ENCODE measurements at places on chromosomes 5 and 9. TPM values are rescaled to one million over a fixed set of nuclear protein-coding genes. Genes with fewer than 3 reads are reported as not detected.

Gene RNF224
- total RNA-seq: not detected

- no peak for DNase-seq
These were observed 86.0 kb downstream of the KDM4C start for GRCh38 chr9:6843742-6844141.

GRCh38 chr5:172770675-172771438 is at the start of gene DUSP1:
TSS of gene DUSP1 (minus strand) at chr5:172771195. CDS start at chr5:172770952, 243 bp downstream.
- DNase-seq: peak; percentile 97

DNA sequence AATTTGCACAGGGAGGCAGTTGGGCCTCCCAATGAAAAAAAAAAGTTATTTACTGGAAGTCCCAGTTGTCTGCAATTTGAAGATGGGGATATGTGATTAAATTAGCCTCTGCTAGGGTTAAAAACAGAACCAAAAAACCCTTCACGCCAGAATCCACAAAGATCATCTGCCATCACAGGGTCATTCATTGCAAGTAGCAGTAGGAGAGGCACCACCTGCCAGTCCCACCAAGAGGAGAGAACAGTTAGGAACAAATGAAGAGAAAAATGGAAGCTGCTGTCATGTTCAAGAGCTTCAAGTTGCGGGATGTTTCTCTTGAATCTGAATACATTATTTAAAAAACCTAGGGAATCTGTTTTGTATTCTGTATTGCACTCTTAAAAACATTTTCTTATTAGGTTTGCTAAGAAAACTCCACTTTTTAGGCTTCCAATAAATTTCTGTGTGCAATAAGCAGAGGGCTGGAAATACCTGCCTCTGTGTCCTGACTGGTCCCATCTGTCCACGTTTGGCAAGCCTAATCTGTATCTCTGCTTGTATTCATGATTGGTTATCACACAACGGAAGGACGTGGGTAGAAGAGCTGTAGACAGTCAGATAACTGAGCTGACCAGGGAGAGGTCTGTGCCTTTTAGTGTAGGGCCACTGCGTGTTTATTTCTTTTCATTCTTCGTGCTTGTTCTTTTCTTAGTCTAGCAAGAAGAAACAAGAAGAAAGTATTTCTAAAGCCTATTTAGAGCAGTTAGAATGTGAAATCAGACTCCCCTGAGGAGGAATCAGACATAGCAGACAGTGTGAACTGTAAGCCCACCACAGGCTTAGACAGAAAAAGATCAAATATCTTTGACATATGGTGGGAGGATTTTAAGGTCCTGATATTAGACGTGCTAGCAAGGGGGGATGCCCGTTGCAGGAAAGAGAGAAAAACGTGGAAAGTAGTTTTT is 630.6 kb upstream of the SEMA6A start:
- no peak for DNase-seq

DNA sequence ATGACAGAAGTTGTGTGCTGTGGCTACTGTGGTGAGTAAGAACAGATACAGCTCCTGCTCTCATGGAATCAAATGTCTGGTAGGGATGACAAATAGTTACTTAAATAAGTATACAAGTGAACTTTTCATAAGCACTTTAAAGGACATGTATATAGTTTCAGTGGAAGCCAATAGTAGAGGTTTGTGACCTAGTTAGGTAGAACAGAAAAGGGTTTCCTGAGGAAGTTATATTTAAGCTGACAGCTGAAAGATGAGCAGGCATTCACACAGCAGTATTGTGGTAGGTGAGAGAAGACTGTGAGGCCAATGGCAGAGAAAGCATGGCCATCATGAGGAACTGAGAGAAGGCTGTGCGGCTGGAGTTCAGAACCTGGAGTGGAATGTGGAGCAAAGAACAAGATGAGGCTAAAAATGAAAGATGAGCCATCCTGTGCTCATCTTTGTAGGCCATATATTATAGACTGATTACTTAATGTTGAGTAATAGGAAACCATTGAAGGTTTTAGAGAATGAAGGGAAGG is 15.4 kb downstream of the FAM174A start:
- DNase-seq: no peak

DNA sequence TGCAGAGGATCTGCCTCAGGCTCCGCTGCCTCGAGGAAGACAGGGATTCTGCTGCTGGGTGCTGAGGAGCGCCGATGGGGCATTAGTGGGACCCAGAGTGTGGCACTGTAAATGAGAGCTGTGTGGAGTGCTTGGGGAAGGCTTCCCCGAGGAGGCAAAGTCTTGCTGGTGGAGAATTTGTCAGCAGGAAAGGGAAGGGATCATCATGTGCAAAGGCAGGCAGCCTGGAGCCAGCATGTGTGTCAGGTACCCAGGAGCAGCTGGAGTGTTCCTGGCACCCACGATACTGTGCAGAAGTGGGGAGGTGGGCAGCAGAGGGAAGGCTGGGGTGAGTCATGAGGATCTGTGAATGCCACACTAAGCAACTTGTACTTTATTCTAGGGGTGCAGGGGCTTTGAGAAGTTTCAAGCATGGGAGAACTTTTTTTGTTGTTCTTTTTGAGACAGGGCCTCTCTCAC is 12.3 kb downstream of the B4GALT7 start:
- DNase-seq: no peak

DNA sequence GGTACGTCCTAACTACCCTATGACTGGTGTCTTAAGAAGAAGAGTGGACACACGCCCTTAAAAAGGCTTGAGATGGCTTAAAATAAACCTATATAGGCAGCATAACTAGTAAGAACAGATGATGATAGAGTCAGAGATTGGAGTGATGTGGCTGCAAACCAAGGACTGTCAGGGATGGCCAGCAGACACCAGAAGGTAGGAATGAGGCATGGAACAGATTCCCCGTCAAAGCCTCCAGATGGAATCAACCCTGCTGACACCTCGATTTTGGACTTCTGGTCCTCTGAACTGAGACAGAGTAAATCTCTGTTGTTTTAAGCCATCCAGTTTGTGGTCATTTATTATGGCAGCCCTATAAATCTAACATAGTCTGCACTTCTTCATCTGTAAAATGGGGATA is 7.4 kb downstream of the TMOD1 start:
- no peak for DNase-seq

GRCh38 chr9:133998915-133999595 is 6.9 kb upstream of the VAV2 start:
- no peak for DNase-seq

GRCh38 chr5:3601911-3602782 is 6.5 kb downstream of the IRX1 start:
- no peak for DNase-seq

Data from activated CD4-positive, alpha-beta memory T cell treated with anti-CD3 and anti-CD28 coated beads, Interleukin-2, amount 10 ng/mL, durations not matched to agents 7 days and 5 days (primary cell).